ENCODE measurements at places on chromosomes 1 and 21. TPM values are rescaled to one million over a fixed set of nuclear protein-coding genes. Genes with fewer than 3 reads are reported as not detected.

Gene LIN28A
- 0.03 TPM for polyA plus RNA-seq

Gene FMO5
- 15.8 TPM for polyA plus RNA-seq

Gene PDE9A
- 19.8 TPM for polyA plus RNA-seq

Gene POMGNT1
- 56.4 TPM for polyA plus RNA-seq

Gene TFAP2E
- 1.9 TPM for polyA plus RNA-seq

Gene CENPS
- polyA plus RNA-seq = 20.3 TPM

Gene COL11A1
- polyA plus RNA-seq = 4.1 TPM

Gene PPP1R15B
- 46.4 TPM for polyA plus RNA-seq

Gene MED8
- 36.5 TPM for polyA plus RNA-seq

Gene INPP5B
- polyA plus RNA-seq = 18.8 TPM

Gene VHLL
- not detected for polyA plus RNA-seq

Gene VANGL2
- 18.8 TPM for polyA plus RNA-seq

Gene LINGO4
- 0.81 TPM for polyA plus RNA-seq

Gene PIGC
- 30.6 TPM for polyA plus RNA-seq

Gene CYP4Z1
- 0.03 TPM for polyA plus RNA-seq

Gene PLPPR5
- 3.1 TPM for polyA plus RNA-seq

Gene ANGPTL7
- polyA plus RNA-seq = 0.21 TPM

Gene TMEM240
- polyA plus RNA-seq = 3.9 TPM

Gene KRTAP12-2
- not detected for polyA plus RNA-seq

All from large intestine (tissue), 12 donors.